ENCODE measurements at places on chromosomes 6 and 20. TPM values are rescaled to one million over a fixed set of nuclear protein-coding genes. Genes with fewer than 3 reads are reported as not detected.

Gene BMP6
- total RNA-seq, result 0.44 TPM

Gene SPTLC3
- 0.09 TPM for total RNA-seq

Gene MCCD1
- not detected for total RNA-seq

Gene PRSS35
- total RNA-seq, result 3.9 TPM

Gene HLA-F
- total RNA-seq, result 0.98 TPM

Gene ZC3H12D
- 0.14 TPM for total RNA-seq

DNA sequence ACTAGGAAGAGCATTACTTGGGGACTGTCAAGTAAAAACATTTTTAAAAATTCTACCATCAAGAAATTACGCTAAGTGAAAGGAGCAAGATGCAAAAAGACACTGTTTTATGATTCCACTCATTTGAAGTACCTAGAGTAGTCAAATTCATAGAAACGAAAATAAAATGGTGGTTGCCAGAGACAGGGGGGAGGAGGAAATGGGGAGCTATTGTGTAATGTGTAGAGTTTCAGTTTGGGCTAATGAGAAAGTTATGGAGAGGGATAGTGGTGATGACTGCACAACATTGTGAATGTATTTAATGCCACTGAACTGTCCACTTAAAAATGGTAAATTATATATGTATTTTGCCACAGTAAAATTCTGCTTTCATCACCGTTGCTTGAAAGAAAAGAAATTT is 83.8 kb downstream of the UST start:
- H3K4me3 ChIP-seq, result no peak overlapping the region
- no peak overlapping the region for H3K27ac ChIP-seq
- DNase-seq, result no peak
- no peaks in the 10 kb centered on the region for H3K36me3 ChIP-seq
- no peaks in the 10 kb centered on the region for H3K4me1 ChIP-seq

GRCh38 chr20:36199345-36200257 is 36.7 kb upstream of the AAR2 start:
- H3K36me3 ChIP-seq, result no peaks in the 10 kb centered on the region
- peak; percentile 91 for DNase-seq
- no peak overlapping the region for H3K4me3 ChIP-seq
- H3K27me3 ChIP-seq, result no peaks in the 10 kb centered on the region
- no peak overlapping the region for H3K27ac ChIP-seq
- peaks cover 14% of the 10 kb centered on the region for H3K4me1 ChIP-seq

- no peak for DNase-seq
- peaks cover 17% of the 10 kb centered on the region for H3K4me1 ChIP-seq
- H3K27me3 ChIP-seq, result no peaks in the 10 kb centered on the region
- H3K27ac ChIP-seq, result no peak overlapping the region
Observed at GRCh38 chr6:157530126-157530525, 149.1 kb downstream of the ZDHHC14 start.

DNA sequence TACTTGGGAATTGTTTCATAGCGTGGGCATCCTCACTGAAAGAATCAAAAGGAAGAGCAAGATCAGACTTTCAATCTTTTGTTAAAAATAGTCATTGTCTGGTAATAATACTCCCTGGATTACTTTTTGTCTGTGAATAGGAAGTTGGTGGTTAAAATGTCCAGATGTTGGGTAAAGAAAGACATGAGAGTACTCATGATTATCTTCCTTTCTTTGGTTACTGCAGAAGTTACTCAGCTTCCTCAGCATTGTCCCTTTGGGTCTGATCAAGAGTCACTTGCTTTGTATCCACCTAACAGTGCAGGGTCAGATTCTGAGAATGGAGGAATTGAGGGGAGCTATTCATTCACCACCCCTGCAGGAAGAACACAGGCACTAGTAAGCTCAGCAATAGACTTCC is 54.6 kb downstream of the RIN2 start:
- H3K36me3 ChIP-seq, result peaks cover 18% of the 10 kb centered on the region
- peak overlapping the region; percentile 24 for H3K27ac ChIP-seq
- H3K27me3 ChIP-seq, result no peaks in the 10 kb centered on the region
- no peak for DNase-seq
- peaks cover 14% of the 10 kb centered on the region for H3K4me1 ChIP-seq

DNA sequence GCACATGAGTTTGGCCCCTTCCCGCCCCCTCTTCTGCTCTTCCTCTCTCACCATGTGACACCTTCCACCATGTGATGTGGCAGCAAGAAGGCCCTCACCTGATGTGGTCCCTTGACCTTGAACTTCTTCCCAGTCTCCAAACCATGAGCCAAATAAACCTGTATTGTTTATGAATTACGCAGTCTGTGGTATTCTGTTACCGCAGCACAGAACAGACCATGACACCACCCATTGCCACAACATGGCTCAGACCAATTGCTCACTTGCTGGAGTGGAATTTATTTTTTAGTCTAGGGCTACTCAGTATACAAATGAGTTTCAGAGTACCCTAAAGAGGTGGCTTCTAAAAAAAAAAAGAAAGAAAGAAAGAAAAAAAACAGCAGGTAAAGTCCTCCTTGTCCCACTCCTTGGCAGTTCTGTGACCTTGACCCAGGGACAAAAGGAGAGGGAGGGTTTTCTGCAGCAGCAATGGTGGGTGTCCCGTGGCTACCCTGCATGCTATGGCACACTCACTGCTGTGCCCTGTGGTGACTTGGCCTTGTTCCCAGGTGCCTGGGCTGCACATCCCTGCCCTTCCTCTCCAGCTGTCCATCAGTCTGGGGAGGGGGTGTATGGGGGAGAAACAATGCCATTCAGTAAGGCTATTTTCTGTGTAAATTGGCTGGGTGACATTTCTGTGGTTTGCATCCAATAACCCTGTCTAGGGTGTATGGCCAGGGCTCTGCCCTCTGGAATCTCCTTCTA is 5.4 kb upstream of the VSX1 start:
- H3K27ac ChIP-seq, result no peak overlapping the region
- no peak overlapping the region for H3K4me3 ChIP-seq
- peaks cover 16% of the 10 kb centered on the region for H3K4me1 ChIP-seq
- no peaks in the 10 kb centered on the region for H3K36me3 ChIP-seq
- peaks cover 80% of the 10 kb centered on the region for H3K27me3 ChIP-seq

- no peak for DNase-seq
- no peaks in the 10 kb centered on the region for H3K4me1 ChIP-seq
- H3K4me3 ChIP-seq, result no peak overlapping the region
- no peaks in the 10 kb centered on the region for H3K36me3 ChIP-seq
Observed at GRCh38 chr6:147841547-147842148, 333.2 kb downstream of the SAMD5 start.

DNA sequence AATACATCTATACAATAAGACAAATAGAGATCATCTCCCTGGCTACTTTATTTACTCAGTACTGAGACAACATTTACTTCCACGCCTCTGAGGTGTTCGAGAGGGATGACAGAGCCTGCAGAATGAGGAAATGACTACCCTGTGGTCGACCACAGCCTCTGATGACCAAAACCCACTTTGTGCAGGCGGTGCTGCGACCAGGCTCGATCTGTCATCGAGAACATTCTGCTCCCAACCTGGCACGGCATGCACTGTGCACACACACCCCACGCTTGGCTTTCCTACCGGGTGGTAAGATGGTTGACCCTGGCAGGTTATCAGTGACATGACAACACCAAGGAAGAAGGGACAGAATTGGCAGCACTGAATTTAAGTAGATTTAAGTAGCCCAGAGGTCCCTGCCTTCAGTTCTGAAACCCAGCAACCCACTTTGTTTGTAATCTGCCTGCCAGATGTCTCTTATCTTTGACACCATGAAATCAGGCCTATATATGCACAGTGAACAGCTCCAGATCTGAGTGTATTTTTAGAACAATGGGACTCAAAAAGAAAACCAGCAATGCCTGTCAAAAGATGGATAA is 42.6 kb downstream of the TTI1 start:
- no peak for DNase-seq
- no peak overlapping the region for H3K4me3 ChIP-seq
- H3K36me3 ChIP-seq, result peaks cover 6% of the 10 kb centered on the region
- H3K27me3 ChIP-seq, result no peaks in the 10 kb centered on the region
- peaks cover 37% of the 10 kb centered on the region for H3K4me1 ChIP-seq
- peak overlapping the region; percentile 82 for H3K27ac ChIP-seq

GRCh38 chr20:45080867-45081624 is 19.9 kb downstream of the KCNS1 start:
- no peak for DNase-seq
- H3K27ac ChIP-seq, result no peak overlapping the region

DNA sequence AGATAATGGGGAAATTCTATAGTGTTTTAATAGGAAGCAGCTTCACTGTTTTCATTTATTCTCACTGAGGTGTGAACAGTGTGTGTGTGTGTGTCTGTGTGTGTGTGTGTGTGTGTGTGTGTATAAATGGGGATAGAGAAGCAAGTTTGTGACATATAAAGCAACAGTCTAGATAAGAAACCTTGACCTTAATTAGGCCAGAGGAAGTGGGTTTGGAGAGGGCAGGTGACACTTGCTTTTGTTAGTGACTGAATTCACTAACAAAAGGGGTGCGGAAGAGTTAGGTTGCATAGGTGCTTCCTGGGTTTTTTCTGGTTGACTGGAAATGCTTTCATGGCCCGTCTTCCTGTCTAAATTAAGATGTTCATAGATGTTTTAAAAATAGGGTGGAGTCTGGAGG is 515.7 kb upstream of the FLRT3 start:
- no peak for DNase-seq
- H3K27ac ChIP-seq, result no peak overlapping the region
- no peaks in the 10 kb centered on the region for H3K27me3 ChIP-seq
- no peaks in the 10 kb centered on the region for H3K36me3 ChIP-seq

- DNase-seq, result no peak
- H3K4me3 ChIP-seq, result no peak overlapping the region
- no peak overlapping the region for H3K27ac ChIP-seq
- peaks cover 44% of the 10 kb centered on the region for H3K27me3 ChIP-seq
- H3K4me1 ChIP-seq, result peaks cover 33% of the 10 kb centered on the region
Observed at GRCh38 chr6:26307850-26308249, 57.1 kb upstream of the BTN3A2 start.

DNA sequence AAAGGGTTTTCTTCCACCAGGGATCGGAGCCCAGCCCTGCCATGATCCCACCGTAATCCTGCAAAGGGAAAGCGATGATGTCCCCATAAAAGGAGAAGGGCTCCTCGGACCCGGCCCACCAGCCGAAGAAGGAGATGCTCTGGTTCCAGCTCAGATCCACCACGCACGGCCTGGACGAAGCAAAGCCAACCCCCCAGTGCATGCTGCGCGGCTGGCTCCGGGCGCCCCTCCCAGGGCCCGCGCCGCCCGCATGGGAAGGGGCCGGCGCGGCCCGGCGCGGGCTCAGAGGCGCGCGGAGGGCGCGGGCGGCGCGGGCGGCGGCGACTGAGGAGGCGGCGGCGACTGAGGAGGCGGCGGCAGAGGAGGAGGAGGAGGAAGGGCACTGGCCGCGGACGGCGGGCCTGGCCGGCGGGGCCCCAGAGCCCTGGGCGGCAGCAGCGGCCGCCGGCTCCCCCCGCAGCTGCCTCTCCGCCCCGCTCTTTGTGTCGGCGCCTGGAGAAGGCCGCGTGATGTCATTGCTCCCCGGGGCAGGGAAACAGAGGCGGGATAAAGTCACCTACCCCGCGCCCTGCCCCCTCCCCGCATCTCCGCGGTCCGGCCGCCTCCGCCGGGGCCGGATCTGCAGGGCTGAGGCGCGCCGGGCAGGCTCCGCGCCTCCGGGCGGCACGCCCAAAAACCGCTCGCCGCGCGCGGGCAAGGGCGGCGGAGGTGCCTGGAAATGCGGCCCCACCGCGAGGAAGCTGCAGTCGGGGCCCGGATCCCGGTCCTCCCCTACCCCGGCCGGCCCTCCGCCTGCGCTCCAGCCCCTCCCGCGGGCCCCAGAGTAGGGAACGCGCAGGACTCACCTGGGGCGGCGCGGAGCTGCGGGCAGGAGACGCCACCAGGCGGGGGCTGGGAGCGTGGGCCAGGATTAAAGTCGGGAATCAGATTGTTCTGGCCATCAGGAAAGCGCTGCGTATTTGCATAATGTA is at the start of gene FAXC:
Gene FAXC (minus strand): TSS at position 504 of the 971 bp plus-strand sequence. CDS start 302 bp downstream, at position 202.
- no peaks in the 10 kb centered on the region for H3K36me3 ChIP-seq
- peaks cover 33% of the 10 kb centered on the region for H3K4me1 ChIP-seq
- peak within 1 kb of the TSS; percentile 94 for H3K4me3 ChIP-seq
- DNase-seq, result peak; percentile 45

GRCh38 chr20:53990768-53991450 is 79.5 kb downstream of the BCAS1 start:
- no peak for DNase-seq
- no peak overlapping the region for H3K4me3 ChIP-seq
- no peaks in the 10 kb centered on the region for H3K27me3 ChIP-seq
- H3K36me3 ChIP-seq, result no peaks in the 10 kb centered on the region
- no peak overlapping the region for H3K27ac ChIP-seq

- DNase-seq, result no peak
- H3K27me3 ChIP-seq, result no peaks in the 10 kb centered on the region
- no peak overlapping the region for H3K27ac ChIP-seq
- no peak overlapping the region for H3K4me3 ChIP-seq
Observed at GRCh38 chr20:61769286-61769832, 296.3 kb downstream of the TAF4 start.

DNA sequence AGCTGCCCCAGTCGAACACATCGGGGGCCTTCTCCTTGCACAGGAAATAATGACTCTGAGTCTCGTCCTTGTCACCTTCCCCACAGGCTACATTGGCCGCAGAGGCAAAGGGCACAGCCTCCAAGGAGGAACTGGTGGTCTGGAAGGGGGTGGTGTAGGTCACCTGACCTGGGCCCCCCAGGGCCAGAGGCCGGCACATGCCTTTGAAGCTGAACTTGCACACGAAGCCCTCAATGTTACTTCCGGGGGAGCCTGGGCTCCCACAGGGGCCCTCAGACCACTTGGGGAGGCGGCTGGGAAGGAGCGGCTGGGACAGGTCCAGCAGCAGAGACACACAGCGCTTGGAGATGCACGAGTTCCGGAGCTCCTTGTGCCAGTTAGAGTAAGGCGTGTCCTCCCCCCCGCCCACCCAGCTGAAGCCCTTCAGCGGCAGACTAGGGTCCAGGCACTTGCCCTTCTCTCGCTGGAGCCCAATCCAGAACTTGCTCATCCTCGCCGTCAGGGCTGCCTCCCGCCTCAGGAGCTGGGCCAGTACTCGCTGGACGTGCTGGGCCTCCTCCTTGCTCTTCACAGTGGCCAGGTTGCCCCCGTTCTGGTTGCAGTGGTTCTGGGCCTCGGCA is 578 bp downstream of the CD93 start:
- H3K4me3 ChIP-seq, result no peak overlapping the region
- no peak for DNase-seq
- no peaks in the 10 kb centered on the region for H3K36me3 ChIP-seq

Data from neural crest cell (in vitro differentiated cells).